ENCODE measurements at places on chromosomes 1 and 21.

GRCh38 chr1:46008585-46008984 lies 123.8 kb downstream of the PIK3R3 start:
- no peak for DNase-seq

DNA sequence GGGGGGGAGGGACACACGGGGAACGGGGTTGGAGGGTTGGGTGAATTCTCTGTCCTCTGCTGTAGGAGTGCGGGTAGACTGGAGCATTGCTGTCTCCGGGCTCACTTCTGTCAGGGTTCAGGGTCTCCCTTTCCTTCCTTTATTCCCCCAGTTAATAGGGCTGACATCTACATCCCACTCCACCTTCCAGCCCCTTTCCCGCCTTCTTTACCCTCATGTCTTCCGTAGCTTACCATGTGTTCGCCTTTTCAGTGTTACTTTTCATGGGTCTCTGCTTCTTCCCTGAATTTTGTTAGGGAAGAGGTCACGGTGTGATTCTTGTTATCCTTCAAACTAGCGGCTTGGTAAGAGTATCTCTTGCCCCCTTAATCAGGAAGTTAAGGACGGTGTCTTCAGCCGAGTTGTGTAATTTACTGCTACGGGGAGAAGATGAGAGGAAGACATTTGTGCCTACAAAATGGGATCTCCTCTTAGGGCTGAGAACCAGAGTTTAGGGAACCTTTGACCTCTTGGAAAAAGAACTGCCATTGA lies 917 bp downstream of the RAP1A start:
- peak; percentile 60 for DNase-seq

GRCh38 chr21:43812139-43812821 lies 22.9 kb downstream of the RRP1 start:
- no peak for DNase-seq

- DNase-seq: no peak
These were observed 56.5 kb downstream of the EPRS1 start for GRCh38 chr1:219989766-219990165.

DNA sequence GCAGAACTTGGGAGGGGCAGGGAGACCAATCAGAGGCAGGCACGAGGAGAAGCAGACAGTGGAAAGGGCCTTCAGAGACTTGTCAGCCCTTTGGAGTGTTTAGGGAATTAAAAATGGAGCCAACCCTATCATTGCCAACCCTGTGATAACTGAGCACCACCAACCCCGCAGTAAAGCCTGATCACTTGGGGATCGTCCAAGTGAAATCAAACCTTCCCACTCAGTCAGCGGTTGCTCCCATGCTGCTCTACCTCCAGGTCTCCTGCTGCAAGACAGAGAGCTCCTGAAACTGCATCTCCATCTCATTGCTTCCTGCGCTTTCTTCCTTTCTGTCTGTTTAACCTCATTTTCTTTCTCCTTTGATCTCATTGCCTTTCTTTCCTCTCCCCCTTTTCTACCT lies 4.8 kb upstream of the ACKR1 start:
- no peak for DNase-seq

Data from KBM-7 (cell line).